Stimulated activated CD8-positive, alpha-beta memory T cell treated with anti-CD3 and anti-CD28 coated beads, Interleukin-12 subunit alpha, Interleukin-12 subunit beta, amount 100 ng/mL, for 4 hours (primary cell): ENCODE measurements at places on chromosomes 5 and 9.

GRCh38 chr9:130062750-130063149, 9.0 kb downstream of the GPR107 start:
- no peak for DNase-seq

DNA sequence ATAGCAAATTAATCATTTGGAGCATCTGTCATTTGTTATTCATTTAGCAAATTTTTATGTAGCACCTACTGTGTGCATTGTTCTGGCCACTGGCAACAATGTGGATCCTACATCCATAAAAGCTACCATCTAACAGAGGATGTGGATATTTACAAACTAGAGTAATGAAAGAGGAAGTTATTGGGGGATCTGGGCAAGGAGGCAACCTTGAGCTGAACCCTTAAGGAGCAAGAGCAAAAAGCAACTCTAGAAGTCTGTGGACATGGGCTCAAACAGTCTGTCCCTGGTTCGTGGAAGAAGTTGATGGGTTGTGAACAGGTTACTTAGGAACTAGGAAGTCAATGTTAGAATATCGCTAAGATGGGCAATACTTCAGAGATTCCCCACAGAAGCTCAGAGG, 259.9 kb downstream of the SYK start:
- no peak for DNase-seq

DNA sequence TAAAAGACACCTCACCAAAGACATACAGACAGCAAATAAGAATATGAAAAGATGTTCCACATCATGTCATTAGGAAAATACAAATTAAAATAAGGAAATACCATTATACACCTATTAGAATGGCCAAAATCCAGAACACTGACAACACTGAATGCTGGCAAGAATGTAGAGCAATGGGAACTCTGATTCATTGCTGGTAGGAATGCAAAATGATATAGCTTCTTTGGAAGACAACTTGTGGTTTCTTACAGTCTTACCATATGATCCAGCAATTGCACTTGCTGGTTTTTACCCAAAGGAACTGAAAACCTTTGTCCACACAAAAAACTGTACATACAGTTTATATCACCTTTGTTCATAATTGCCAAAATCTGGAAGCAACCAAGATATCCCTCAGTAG, 6.5 kb downstream of the TMEM161B start:
- no peak for DNase-seq

DNA sequence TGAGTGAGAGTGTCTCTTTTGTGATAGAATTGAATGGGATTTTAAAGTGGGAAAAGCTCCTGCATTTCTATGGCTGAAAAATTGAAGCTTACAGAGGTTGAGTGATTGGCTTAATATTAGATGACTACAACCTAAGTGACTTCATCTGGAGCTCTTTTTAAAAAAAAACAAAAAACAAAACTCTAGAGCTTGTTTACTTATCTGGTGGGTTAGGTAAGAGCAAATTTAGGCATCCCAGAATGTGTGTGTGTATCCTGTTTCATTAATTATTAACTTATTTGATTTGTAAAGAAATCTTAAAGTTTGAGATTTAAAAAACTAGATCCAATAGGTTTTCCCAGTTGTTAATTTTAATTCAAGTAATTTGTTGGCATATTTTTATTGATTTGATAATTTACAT, 60.1 kb downstream of the SCAMP1 start:
- DNase-seq, result no peak

GRCh38 chr5:96875791-96876291, 459 bp upstream of the ERAP2 start:
- DNase-seq, result no peak

- no peak for DNase-seq
Measured at GRCh38 chr5:19406576-19407365, 581.2 kb downstream of the CDH18 start.
